ENCODE measurements at places on chromosomes 6 and 20.

DNA sequence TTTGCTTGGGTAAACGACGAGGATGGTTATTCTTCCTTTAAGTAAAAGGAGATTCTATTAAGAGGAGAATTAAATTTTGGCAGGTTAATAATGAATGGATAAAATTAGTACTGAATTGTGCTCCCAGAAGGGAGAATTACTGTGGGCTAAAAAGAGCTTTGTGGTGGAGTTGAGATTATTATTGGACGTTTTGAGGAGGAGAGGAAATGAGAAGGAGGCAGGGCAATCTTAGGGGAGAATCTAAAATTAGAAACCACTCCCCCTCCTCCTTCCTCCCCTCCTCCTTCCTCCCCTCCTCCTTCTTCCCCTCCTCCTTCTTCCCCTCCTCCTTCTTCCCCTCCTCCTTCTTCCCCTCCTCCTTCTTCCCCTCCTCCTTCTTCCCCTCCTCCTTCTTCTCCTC lies 331.8 kb downstream of the PRL start:
- no peak for DNase-seq

DNA sequence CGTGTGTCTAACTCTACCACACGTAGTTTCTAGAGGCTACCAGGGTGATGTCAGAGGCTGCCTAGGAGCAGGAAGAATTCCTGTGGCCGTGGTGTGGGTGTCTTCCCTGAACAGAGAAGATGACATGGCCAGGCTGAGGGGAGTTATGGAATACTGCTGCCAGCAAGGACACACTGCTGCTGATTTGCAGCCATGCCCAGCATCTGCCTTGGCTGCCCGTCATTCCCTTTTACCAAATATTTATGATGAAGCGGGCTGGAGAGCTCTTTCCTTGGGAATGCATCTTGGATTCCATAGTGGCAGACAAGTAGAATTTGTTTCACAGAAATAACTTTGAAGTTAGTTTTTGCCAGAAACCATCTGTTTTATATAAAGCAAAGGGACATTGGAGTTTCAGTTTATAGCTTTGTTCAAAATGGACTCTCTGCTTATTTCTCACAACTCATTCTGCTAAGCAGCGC lies 80.8 kb upstream of the VSTM2L start:
- no peak for DNase-seq

DNA sequence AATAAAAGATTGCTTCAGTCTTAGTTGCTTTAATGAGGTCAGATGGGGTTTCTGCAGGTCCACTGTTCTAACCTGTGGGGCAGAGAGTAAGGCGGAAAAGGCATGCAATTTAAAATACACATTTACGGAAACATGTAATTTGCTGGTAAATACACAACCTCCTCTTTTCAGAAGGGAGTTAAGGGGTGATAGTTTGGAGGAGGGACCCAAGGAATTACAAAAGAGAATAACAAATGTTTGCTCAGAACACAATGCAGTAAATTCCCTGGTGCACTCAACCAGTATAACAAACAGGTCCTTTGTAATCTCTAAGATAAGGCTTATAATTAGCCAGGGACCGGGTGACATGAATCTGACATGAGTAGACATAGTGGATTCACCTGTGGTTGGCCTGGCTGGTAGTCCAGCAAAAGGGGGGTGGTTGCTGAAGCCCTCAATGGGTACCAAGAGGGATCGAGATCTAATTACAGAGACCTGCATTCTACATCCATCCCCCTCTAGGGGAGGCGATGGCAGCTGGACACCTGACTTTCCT lies 295.1 kb downstream of the PHACTR1 start:
- DNase-seq: no peak

- peak; percentile 28 for DNase-seq
These were observed 998 bp downstream of the BMP2 start for GRCh38 chr20:6768228-6769140.

- no peak for DNase-seq
These were observed 367.3 kb upstream of the AGPAT4 start for GRCh38 chr6:161641175-161641574.

DNA sequence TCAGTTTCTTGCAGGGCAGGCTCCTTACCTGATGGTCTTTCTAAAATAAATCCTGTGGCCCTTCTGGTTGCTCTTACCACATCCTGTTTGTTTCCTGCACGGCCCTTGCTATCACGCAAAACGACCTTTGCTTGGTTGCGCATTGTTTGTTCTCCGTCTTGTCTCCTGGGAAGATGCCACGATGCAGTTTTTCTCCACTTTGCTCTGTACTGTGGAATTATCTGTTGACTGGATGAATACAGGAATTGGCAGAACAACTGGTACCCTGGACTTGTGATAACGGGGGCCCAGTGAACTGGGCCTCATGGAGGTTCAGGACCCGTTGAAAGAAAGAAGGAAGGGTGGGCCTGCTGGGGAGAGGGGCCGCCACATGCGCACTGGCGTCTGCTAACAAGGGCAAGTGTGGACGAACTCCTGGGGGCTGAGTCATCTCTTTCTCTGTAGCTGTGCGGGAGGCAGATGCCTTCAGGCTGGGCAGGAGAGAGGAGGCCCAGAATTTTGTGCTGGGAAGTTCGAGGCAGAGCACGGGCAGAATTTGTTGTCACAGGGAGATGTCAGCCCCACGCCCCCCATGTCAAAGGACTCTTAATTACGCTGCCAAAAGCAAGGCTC lies 139.9 kb downstream of the BMP7 start:
- no peak for DNase-seq

Measured in WTC11 (cell line).